ENCODE measurements at places on chromosomes 2 and 18.
A peak's percentile ranks its signal among the peaks of the same experiment; 100 is the strongest.

- no peak for DNase-seq
Observed at GRCh38 chr2:135740206-135740605, 1.4 kb upstream of the UBXN4 start.

- DNase-seq = peak; percentile 24
Observed at GRCh38 chr2:88950010-88950409, 258.5 kb downstream of the RPIA start.

DNA sequence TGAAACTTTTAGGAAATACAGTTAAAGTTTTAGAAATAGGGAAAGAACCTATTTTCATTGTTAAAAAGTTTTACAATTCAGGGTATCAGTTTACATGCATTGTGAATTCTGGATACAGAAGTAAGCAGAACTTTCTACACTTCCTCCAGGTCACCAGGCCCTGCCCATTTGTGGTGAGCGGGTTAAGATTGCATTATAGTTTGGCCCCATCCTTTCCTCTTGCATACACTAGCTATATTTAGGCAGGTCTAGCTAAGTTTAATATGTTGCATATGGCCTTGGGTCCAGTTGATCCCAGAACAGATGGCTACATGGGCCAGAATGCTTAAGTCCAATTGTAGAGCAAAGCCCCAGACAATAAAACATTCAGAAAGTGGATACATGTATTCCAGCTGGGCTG lies 4.8 kb downstream of the VWA3B start:
- no peak for DNase-seq

GRCh38 chr2:28313220-28313784 lies 79.4 kb upstream of the FOSL2 start:
- no peak for DNase-seq

DNA sequence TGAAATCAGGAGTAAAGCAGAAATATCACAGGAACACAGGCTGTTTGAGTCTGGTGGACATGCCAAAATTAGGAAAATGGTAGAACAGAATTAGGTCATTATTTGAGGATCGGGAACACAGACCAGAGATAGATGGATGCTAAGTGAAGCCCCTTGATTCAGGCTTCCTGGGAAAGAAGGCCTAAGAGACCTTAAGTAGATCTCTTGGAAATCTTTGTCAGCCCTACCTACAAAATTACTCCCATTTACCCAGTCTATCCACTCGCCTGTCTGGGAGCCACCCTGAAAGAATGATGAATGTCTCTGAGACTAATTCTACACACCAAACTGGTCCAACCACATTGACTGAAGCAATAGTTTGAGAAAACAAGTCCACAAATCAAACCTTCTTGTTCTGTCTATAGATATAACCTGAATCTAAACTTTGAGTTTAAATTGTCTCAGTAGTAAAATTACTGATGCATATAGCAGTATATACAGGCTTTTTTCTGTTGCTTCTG lies 36.6 kb upstream of the TANK start:
- peak; percentile 76 for DNase-seq

DNA sequence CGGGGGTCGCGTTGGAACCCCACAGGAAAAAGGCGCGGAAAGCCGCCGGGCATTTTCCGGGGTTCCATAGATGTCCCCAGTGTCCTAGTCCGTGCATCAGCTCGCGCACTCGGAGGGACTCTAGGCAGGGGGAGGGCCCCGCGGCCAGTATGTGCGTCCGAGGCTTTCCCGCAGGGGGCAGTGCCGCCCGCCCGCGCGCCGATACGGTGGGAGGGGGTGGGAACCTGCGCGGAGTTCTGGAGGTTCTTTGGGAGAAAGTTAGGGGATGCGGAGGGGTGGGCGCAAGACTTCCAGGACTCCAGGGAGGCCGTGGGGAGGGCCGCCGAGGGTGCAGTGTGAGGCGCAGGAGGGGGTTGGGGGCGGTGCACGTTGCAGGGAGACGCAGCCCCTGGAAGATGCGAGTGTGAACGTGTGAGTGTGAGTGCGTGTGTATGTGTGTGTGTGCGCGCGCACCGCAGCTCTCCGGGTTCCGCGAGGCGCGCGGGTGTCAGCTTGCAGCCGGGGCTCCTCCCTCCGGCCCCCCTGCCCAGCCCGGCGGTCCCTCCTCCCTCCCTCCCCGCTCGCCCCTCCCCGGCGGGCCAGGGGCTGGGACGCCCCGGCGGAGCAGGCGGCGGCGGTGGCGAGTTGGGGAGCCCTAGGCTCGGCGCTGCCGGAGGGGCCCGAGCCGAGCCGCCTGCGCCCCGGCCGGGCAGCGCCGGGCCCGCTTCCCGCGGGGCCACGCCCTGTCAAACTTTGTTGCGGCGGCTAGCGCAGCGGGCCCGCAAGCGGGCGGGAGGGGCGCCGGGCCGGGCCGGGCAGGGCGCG lies at the start of gene TCF7L1:
Gene TCF7L1, plus strand, starts transcription at position 559 of the 804 bp plus-strand sequence. CDS start 293 bp downstream, outside the sequence.
- DNase-seq = peak; percentile 84

DNA sequence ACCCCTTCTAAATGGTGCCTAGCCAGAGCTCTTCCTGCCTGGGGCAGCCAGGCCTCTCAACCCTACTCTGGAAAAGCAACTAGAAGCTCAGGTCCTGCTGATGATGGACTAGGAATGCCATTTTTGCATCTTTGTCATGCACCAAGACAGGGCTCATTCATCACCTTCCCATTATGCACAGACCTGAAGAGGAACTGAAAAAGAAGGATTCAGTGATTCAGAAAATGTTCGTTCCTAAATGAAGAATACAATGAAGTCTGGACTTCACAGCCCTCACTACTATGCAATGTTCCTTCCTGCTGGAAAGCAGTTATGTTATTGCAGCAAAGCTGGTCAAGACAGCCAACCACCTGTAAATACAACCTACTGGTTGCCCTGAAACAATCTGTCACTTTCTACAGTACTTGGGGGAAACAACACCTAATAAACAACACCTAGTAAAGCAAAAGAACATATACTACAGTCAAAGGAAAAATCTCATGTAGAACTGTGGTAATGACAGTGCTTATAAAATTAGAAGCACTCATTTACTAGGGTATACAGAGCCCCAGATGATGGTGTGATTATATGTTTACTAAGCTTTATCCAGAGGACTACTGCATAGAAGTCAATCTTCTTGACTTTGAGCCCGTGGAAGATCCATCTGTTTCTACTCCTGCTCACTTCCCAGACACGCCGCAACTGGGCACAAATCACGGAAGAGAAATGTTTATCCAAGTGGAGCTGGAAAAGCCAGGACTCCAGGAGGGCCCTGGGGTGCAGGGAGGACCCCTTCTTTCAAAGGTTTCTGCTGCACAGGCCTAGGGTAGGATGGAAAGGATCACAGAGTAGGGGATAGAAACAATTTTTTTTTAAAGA lies 103.1 kb upstream of the THOC1 start:
- DNase-seq = no peak

DNA sequence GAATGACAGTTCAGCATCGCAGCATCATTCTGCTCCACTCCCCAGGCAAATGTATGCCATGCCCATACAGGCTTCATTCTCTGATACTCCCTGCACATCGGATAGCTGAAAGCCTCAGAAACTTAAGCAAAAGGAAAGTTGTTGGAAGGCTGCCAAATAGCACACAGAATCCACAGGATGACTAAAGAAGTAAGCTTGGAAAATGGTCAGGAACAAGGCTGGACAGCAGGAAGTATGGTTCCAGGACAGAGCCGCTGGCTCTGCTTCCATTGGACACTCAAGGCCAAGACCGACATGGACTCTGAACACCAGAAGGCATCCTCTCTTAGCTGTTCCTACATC lies 256.5 kb downstream of the CDH20 start:
- DNase-seq = no peak
